ENCODE measurements at places on chromosomes 5 and 9. TPM values are rescaled to one million over a fixed set of nuclear protein-coding genes. Genes with fewer than 3 reads are reported as not detected.

- peak overlapping the region; percentile 63 for H3K27ac ChIP-seq
- no peaks in the 10 kb centered on the region for H3K36me3 ChIP-seq
- peaks cover 18% of the 10 kb centered on the region for H3K4me1 ChIP-seq
- DNase-seq = no peak
- H3K4me3 ChIP-seq = no peak overlapping the region
Measured at GRCh38 chr5:16564248-16564867, 52.4 kb downstream of the RETREG1 start.

DNA sequence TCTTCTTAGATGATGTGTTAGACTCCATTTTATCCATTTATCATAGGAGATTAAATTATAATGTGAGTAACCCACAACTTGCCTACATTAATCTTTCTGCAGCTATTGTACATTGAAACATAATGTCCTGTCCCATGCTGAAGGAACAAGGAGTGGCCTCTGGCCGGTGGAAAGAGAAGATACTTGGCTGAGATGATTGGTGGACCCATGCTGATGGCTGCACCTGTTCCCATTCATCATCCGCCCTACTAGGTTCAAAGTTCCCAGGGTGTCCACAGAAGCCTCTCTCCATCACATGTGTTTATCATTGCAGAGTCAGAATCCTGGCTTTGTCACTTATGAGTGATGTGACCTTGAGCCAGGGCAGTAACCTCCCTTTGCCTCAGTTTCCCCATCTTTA, 24.7 kb downstream of the FBXL7 start:
- H3K4me3 ChIP-seq = no peak overlapping the region
- no peaks in the 10 kb centered on the region for H3K27me3 ChIP-seq
- no peak overlapping the region for H3K27ac ChIP-seq
- no peaks in the 10 kb centered on the region for H3K36me3 ChIP-seq

DNA sequence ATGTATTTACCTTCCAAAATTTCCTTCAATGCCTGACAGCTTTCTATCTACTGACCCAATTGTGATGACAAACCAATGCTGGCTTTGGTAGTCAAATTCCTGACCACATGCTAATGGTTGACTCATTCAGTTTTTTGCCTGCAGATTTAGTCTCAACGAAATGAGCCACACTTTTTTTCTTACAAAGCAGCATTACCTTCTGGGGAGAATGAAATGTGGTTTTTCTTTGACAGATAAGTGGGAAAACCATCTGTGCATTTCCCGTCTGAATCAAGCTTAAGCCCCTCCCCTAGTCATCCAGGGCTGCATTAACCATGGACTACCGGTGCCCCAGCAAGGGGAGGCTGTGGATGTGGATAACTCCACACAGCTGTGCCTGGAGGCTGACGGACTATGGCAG, 99.6 kb upstream of the TAF11L2 start:
- DNase-seq = no peak
- no peaks in the 10 kb centered on the region for H3K27me3 ChIP-seq
- no peak overlapping the region for H3K27ac ChIP-seq
- no peak overlapping the region for H3K4me3 ChIP-seq

- H3K4me1 ChIP-seq = no peaks in the 10 kb centered on the region
- no peaks in the 10 kb centered on the region for H3K36me3 ChIP-seq
- DNase-seq = no peak
- H3K4me3 ChIP-seq = no peak overlapping the region
Measured at GRCh38 chr5:82104872-82105271, 133.0 kb downstream of the ATG10 start.

DNA sequence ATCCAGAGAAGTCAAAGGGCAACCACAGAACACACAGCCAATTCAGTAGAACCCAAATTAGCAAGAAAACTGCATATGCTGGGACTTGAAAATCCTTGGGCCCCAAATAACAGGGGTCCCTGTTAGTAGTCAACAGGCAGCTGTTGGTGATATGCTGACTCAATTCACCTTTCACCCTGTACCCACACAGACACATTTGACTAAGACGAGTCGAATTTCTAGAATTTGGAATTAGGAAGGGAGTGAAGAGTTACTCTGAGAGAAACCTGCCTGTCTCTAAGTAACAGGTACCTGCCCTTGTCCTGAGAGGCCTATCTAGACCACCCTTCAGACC, 821 bp upstream of the VCP start:
- peaks cover 39% of the 10 kb centered on the region for H3K4me1 ChIP-seq
- DNase-seq = no peak
- no peak overlapping the region for H3K4me3 ChIP-seq
- H3K36me3 ChIP-seq = peaks cover 4% of the 10 kb centered on the region
- H3K27ac ChIP-seq = peak overlapping the region; percentile 100

DNA sequence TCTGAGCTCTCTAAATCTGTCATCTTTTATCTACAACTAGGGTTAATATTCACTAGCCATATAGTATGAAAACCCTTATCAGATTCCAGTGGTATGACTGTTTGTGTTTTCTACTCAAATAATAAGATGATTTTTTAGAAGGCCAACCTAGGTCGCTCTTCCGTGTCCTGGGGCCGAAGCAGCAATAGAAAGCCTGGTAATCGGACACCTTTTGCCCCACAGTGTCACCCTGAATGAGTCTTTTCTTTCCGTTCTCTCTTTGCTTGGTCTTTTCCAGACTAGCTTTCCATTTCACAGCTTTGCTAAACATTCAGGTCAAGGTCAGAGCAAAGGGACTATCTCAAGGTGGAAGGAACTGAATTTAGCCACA, 243.3 kb upstream of the ANKRD55 start:
- no peaks in the 10 kb centered on the region for H3K36me3 ChIP-seq
- no peak overlapping the region for H3K4me3 ChIP-seq
- H3K27ac ChIP-seq = no peak overlapping the region
- no peak for DNase-seq

GRCh38 chr5:107874795-107875194, 204.1 kb upstream of the EFNA5 start:
- H3K4me1 ChIP-seq = no peaks in the 10 kb centered on the region
- H3K27me3 ChIP-seq = no peaks in the 10 kb centered on the region
- no peak for DNase-seq
- no peaks in the 10 kb centered on the region for H3K36me3 ChIP-seq
- no peak overlapping the region for H3K4me3 ChIP-seq

Gene RNF183
- not detected for total RNA-seq

Gene SLC45A2
- total RNA-seq = not detected

Gene MSX2
- 3.4 TPM for total RNA-seq

Gene SLCO6A1
- total RNA-seq = not detected

Gene CARTPT
- total RNA-seq = not detected

All from right atrium auricular region (tissue), 2 donors.